HEK293T (cell line): ENCODE measurements at places on chromosomes 3 and 15.

DNA sequence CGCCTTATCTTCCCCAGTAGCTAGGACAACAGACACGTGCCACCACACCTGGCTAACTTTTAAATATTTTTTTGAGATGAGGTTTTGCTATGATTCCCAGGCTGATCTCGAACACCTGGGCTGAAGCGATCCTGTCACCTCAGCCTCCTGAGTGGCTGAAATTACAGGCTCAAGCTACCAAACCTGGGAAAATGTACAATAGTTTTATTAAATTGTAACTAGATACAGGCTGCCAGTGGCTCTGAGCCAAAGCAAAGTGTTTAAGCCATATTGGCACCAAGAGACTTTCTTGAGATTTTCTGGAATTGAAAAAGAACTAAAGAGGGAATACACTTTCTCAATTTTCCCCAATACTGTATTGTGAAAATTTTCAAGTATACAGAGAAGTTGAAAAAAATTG is 204.3 kb downstream of the SUCLG2 start:
- no peak for DNase-seq

DNA sequence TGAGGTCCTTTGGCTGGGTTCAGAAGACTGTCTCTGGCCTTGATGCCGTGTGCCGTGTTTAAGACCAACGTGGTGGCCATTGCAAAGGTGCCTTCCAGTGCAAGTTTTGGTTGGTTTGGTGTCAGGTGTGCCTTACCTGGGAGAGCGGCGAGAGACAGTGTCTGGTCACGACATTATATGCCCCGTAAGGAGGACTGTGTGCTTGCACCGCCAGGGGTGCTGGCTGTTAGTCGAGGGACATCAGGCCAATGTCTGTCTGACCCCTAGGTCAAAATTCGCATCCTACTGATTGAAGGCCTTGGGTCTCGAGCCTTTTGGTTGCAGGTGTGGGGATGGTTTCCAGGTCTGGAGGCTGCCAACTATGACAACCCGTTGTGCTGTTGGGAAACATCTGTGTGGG is 111.9 kb downstream of the SNRPN start:
- no peak for DNase-seq

DNA sequence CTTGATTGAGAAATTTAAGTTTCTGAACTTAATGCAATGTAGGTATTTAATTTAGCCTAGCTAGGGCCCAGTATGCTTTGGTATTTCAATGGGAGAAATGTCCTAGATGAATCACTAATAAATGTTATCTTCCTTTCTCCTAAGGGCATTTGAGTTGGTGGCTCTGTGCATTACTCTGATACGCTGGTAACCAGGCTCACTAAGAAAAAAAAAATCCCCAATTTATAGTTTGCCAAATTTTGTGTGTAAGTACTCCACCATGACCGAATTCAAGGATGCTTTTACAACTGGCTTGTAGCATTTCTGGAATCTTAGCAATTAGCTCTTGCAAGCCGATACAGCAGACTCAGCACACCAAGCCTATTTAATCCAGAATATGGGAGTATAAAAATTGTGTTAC is 94.6 kb upstream of the LPP start:
- DNase-seq = no peak

GRCh38 chr15:84638103-84638502 is 16.0 kb downstream of the WDR73 start:
- DNase-seq = no peak

- no peak for DNase-seq
Observed at GRCh38 chr15:69573815-69574475, 121.3 kb downstream of the RPLP1 start.

DNA sequence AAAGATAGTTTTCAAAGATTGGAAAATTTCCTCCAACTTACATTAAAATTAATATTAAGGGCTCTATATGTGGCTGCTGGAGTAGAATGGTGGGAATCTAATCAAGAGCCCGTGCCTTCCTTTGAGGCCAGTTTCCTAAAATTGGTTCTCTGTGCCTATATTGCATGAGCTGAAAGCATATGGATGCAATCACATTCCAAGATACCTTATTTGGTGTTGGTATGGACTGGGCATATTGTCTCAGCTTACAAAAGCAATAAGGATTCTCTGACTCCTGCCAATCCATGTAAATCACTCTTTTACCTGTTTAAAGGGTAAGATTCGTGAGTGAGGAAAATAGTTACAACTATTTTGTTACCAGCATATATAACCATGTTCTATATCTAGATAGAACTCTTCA is 111.6 kb downstream of the GREM1 start:
- no peak for DNase-seq

DNA sequence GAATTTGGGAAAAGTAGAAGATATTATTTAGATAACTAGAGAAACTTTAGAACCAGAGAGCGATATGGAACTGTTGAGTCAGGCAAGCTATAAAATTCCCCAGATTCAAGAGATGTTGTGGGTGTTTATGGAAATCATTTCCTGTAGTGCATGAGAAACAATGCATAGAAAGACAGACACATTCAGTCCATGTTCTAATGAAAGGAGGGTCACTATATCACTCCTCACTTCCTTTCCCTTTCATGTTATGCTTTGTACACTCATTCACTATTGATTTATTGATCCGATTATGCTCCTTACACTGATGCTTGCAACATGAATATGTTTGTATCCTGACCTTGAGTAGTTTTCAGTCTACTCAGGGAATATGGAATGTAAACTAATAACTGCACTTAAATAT is 1459.9 kb upstream of the ALCAM start:
- no peak for DNase-seq

DNA sequence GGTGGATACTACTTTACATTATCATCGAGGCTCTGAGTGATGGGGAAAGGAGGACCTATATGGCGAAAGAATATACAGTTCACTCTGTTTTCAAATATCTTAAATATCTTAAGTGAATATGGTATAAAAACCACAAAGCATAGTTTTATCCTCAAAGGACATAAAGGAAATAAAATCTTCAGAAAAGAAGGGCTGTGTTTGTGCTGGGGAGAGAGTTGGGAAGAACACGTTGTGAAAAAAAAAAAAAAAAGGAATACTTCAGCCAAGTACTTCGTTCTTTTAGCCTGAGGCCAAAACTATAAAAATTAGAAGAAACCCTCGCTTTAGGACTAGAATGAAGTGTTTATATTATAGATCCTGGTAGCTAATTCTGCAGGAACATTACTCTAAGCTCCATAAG is 10.2 kb upstream of the TMEM212 start:
- no peak for DNase-seq

DNA sequence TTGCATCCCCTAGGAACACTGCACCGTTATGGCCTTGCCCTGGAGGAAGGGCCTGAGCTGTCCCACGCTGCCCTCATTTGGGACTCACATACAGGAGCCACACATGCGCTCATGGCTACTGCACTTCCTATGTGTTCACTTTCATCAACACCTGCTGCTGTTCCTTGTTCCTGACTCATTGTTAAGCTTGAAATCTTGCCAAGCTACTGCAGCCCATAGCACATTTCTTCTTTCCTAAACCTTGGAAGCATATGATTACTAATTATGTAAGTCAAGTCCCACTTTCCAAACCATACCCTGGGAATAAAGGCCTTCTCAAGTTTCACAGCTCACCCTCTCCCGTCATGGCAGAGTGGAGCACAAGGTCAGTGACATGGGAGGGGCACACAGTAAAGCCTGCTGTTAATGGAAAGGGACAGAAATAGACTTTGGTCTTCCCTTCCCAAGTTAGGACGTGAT is 307.9 kb downstream of the CLSTN2 start:
- DNase-seq = no peak

DNA sequence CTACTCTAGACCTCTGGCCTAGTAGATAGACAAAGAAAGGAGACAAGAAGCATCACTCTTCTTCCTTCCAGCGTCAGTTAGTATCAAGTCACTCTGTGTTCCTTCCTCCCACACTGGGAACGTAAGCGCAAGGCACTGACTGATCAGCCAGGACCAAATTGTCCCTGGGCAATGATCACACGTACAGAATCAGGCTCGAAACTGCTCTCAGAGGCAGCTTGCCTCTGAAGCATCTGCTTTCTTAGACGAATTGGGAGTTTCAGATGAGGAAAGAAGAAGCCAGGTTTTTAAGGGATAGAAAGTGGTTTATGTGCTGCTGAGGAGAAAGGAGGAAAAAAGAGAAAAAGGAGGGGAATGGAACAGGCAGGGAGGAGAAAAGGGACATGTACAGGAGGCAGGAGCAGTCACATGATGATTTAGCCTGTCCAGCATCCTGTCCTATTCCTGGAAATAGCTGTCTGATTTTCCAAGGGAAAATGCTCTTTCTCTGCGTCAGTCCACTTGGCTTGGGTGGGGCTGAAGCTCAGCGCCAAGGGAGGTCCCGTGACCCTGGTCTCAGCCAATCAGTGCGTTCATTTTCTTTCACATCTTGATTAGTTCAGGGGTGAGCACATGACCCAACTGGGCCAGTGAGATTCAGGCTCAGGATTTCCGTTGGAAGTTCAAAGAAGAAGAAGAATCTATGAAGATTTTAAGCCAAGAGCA is 102.0 kb upstream of the PRICKLE2 start:
- no peak for DNase-seq

DNA sequence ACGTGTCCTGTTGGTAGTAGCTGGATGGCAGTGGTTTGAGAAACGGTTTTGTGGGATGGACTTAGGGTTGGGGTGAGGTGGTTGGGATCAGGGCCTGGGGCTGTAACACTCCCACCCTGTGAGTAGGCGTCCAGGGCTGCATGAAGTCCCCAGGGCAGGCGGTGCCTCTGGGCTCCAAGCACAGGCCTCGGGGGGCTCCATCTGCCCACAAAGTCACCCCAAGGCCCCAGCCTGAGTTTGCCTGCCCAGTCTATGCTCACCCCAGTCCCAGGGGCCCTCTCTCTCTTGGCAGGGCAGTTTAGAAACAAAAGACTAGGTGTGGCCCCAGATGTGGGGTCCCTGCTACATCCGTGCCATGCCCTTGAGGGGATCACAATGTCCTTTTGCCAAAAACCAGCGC is 86.9 kb upstream of the PRR23E start:
- no peak for DNase-seq

GRCh38 chr15:36784098-36784670 is 204.8 kb downstream of the CDIN1 start:
- DNase-seq = no peak

DNA sequence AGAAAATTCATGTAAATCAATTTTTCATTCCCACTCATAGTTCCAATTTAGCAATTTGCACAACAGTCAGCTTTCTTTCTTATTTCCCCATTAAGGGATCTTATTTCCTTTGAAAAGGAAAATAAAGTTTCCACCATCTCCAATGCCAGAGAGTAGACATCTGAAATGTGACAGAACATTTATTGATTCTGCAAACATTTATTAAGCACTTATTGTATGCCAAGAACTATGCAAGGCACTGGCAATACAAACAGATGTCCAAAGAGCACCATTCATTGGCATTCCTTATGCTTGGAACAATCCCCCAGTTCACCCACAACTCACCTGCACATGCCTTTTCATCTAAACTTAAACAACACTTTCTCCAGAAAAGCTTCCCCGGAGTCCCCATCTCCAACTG is 2.5 kb upstream of the TFDP2 start:
- DNase-seq = no peak

DNA sequence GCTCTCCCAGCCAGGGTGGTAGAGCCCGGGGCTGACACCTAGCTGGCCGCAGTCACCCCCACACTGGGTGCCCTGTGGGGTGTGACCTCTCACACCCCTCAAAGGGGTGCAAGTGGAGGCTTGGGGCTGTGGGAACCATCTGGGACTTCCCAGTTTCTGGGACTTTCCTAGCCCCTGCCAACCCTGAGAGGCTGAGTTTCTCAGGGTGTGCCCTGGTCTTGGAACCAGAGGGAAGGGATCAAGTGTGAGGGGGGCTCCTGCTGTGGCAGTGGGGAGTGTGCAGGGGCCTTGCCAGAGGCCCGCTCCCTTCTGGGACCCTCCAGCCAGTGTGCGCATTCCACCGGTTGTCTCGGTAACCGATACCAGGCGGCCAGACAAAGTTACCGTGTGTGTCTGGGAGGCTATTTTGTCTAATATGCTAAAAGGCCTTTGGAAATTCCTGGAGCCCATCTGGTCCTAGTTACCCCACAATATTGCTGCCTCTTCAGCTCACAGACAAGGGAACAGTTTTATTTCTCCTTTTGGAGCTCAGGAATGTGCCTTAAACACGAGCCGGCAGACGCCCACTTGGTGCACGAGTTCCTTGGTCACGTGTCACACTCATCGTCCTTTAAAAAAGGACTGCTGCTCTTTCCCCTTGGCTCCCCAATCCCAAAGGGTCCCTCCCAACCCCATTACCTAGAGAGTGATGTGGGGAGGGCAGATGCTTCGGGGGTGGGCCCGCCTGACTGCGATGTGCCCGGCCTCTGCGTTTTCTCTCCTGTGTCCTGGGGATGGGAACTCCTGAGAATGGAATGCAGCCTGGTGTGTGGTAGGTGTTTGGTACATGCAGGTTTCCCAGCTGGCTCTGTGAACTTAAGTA is 33.2 kb downstream of the HDAC11 start:
- no peak for DNase-seq

DNA sequence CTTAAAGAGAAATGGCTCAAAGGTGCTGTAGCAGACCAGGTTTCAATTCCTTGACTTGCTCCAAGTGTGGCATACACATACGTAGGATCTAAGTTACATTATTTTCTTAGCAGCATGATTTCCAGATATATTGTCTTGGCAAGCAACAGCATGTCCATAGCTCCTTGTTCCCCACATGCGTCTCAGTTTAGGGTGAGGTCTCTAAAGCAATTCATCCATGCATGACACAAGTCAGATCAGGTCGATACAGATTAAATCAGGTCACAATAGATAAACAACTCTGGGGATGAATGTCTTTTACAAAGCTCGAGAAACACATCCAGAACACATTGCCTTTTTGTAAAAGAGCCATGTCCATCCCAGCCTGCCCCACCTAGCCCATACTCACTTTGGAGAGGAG is 108.9 kb upstream of the ABHD17C start:
- DNase-seq = no peak

GRCh38 chr3:20288050-20288449 is 102.0 kb upstream of the SGO1 start:
- no peak for DNase-seq

- no peak for DNase-seq
Observed at GRCh38 chr15:40938536-40938870, 9.4 kb downstream of the DLL4 start.

DNA sequence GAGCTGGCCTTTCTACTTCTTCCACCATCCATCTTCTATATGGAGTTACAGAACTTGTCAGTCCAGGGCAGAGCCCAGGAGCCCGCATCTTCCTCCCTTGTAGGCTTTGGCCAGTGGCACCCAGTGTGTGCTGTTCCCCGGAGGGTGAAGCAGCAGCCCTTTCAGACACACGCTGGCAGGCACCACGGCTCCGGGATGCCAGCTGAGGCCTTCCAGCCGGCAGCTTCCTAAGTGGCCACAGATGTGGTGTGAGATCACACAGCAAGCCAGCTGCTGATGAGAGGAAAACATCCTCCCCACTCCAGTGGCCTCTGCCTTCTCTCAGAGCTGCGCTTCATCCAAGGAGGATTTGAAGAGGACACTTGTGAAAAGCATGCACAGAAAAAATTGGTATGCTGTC is 24.1 kb downstream of the CRABP1 start:
- DNase-seq = no peak

GRCh38 chr3:62888180-62888579 is 13.0 kb upstream of the CADPS start:
- no peak for DNase-seq

DNA sequence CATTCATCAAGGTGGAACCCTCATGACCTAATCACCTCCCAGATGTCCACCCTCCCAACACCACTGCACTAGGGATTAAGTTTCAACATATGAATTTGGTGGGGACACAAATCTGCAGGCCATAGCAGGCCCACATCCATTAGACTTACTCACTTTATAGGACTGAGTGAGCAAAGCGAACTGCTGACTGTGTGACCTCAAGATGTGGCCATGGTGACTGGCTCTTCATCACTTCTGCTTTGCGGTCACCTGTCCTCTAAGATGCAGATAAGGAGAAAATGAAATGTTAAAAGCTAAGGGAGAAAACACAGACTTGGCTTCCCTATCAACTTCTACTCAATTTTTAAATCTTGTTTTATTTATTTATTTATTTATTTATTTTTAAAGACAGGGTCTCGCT is 14.5 kb upstream of the DCP1A start:
- DNase-seq = no peak
